ENCODE measurements at places on chromosomes 7 and 10. TPM values are rescaled to one million over a fixed set of nuclear protein-coding genes. Genes with fewer than 3 reads are reported as not detected.

RAB19 gene
- total RNA-seq, result not detected

CYP2E1 gene
- total RNA-seq, result not detected

GAD2 gene
- not detected for total RNA-seq

GPR15LG gene
- total RNA-seq, result not detected

ABCC2 gene
- total RNA-seq, result 138 TPM

SAP25 gene
- total RNA-seq, result 0.39 TPM

PNLIPRP2 gene
- total RNA-seq, result not detected

GRID1 gene
- total RNA-seq, result 0.32 TPM

MAD1L1 gene
- total RNA-seq, result 24.1 TPM

PON1 gene
- 0.64 TPM for total RNA-seq

DENND2A gene
- 0.78 TPM for total RNA-seq

KCNMA1 gene
- total RNA-seq, result 69.4 TPM

HYAL4 gene
- total RNA-seq, result not detected

PCGF5 gene
- total RNA-seq, result 45.7 TPM

CRYGN gene
- total RNA-seq, result not detected

Measured in A549 treated with GW870086 at 1 μM for 4 hours (cell line).